A172 (cell line): ENCODE measurements at places on chromosomes 6 and 20. TPM values are rescaled to one million over a fixed set of nuclear protein-coding genes. Genes with fewer than 3 reads are reported as not detected.
A peak's percentile ranks its signal among the peaks of the same experiment; 100 is the strongest.

DNA sequence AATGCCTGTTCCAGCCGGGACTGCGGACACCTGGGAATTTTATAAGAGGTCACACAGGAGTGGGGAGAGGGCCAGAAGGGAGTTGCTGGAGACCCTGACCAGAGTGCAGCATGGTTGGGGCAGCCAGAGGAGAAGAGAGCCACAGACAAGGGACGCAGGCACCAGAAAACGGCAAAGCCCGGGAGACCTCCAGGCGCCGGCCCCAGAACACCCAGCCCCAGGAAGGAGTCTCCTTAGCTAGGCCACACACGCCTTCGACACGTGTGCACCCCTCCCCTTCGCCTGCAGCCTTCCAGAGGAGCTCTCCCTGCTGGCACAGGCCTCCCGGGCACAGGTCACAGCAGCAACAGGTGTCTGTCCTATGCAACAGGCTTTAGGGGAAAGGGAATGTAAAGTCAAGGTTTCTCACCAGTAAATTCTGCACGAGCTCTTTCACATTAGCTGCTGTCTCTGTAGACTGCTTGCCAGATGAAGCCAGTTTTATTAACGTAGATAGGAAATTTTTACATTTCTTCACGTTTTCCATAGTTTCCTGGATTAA, 57.0 kb downstream of the TAF4 start:
- DNase-seq: no peak

The DACT2 gene
- not detected in 2 replicates for total RNA-seq

DNA sequence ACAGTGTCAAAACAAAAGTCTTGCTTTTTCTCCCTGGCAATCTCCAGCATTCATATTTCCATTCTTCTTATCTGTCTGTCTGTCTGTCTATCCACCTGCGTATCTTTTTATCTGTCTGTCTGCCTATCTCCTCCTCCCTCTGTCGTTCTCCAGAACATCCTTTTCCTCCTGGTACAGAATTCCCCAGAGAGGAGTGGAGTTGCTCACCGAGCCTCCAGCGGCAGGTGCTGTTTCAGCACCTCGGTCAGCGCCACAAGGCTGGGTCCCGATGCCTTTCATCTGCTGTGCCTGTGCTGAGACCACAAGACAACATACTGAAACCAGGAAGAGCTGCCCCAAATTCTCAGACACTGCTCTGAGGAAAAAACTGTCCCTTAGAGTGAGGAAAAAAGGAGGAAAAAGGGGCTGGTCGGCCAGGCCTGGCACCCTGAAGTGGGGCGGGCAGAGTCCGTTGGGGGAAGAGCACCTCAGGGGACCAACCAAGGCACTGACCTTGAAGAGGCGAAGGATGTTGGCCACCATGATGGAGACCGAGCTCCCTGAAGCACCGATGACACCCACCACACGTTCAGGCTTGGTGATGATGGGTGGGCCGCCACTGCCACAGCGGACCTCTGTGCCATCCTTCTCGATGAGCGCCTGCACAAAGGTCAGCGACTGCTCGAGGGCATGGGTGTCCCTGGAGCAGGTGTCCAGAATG, 13.3 kb downstream of the GRM4 start:
- peak; percentile 40 for DNase-seq

The PPP1R3G gene
- total RNA-seq: 0.22 and 1.5 TPM in 2 replicates

- DNase-seq: peak; percentile 92
Measured at GRCh38 chr20:53828682-53829254, 235.1 kb upstream of the ZNF217 start.

DNA sequence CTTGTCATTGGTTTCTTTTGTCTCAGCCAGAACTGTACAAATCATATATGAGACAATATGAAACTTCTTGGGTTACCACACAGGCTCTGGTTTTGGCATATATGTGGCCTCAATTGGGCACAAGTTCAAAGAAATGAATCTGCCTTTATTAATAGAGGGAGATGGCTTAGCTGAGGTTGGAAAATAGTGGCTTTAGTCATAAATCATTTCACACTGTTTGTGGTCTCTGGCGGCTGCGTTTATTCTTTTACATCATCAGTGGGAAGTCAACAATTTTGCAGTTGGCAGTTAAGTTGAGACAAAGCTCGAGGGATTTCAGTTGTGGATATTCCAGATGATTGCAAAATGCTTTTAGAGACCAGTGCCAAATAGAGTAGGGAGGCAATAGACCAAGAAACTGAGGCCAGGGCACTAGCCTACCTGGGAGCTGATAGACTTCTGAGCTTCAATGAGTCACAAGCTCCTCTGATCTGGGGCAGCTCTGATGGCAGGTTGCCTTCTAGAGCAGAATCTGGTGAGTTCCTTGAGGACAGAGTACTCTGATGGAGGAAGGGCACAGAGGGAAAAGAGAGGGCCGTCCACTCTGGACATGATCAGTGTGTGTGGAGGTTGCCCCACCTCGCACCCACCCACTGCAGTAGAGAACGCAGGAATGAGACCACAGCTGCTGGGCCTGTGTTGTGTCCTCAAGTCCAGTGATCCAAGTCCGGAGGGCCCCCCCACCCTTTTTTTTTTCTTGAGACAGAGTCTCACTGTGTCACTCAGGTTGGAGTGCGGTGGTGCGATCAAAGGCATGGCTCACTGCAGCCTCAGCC, 73.5 kb downstream of the ARMC2 start:
- peak; percentile 9 for DNase-seq

- DNase-seq: no peak
Measured at GRCh38 chr6:107819217-107819616, 4.9 kb downstream of the SCML4 start.

DNA sequence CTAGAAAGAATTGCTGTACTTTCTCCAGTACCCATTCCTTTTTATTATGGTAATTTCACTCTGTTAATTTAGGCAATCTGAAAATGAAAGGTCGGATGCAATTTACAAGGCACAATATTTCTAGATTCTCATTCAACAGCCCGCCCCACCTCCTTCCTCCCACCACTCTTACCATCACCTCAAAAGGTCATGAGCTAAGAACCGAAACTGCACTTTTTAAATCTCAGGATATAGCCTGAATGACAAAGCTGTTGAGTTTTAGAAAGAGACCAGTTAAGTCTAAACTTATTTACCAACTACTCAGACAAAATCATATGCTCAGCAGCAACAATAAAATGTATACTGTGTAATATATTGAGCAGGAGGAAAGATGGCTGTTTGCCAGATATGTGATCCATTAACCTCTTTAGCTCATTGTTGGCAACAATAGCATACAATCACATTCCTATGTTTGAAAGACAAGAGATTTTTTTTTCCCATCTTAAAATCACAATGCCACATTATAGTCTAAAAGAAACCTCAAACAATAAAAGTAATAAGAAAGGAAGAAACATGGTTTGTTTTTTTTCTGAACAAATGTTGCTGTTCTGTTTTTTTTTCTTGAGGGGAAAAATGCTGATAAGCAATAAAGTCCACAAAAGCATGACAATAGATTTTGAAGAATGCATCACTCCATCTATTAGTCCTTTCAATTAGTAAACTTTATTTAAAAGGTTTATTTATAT, 1.6 kb upstream of the HS3ST5 start:
- no peak for DNase-seq
